ENCODE measurements at places on chromosomes 6 and 20. TPM values are rescaled to one million over a fixed set of nuclear protein-coding genes. Genes with fewer than 3 reads are reported as not detected.

DNA sequence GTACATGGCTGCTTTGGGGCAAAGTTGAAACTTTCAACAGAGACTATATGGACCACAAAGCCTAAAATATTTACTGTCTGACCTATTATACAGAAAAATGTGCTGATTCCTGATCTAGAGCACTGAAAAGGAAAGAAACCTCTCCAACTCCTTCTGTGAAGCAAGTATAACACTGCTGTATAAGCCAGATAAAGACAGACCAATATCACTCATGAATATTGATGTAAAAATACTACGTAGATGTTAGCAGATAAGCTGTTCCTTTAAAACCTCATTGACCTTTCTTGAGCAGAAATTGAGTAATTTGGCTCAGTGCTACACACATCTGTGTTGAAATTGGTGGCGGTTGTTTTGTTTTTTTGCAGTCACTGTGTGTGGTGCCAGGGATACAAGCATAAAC is 69.9 kb upstream of the HDAC2 start:
- no peaks in the 10 kb centered on the region for H3K36me3 ChIP-seq
- H3K4me3 ChIP-seq = no peak overlapping the region
- H3K27me3 ChIP-seq = no peaks in the 10 kb centered on the region

GRCh38 chr6:138690975-138691594 is 82.5 kb upstream of the CCDC28A start:
- no peaks in the 10 kb centered on the region for H3K36me3 ChIP-seq
- no peak overlapping the region for H3K4me3 ChIP-seq
- no peak for DNase-seq
- no peak overlapping the region for H3K27ac ChIP-seq
- no peaks in the 10 kb centered on the region for H3K4me1 ChIP-seq

DNA sequence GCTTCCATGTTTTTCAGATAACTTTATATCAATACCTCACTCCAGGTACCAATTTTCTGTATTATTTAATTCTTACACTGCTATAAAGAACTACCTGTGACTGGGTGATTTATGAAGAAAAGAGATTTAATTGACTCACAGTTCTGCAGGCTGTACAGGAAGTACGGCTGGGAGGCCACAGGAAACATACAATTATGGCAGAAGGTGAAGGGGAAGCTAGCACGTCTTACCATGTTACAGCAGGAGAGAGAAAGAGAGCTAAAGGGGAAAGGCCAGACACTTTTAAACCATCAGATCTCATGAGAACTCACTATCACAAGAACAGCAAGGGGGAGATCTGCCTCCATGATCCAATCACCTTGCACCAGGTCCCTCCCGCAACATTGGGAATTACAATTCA is 119.1 kb upstream of the BMP5 start:
- no peaks in the 10 kb centered on the region for H3K36me3 ChIP-seq
- H3K27ac ChIP-seq = no peak overlapping the region
- H3K4me1 ChIP-seq = no peaks in the 10 kb centered on the region
- H3K4me3 ChIP-seq = no peak overlapping the region

GRCh38 chr6:92369309-92369708 is 1050.0 kb downstream of the EPHA7 start:
- DNase-seq = no peak
- no peaks in the 10 kb centered on the region for H3K4me1 ChIP-seq
- no peak overlapping the region for H3K27ac ChIP-seq
- no peaks in the 10 kb centered on the region for H3K27me3 ChIP-seq
- no peak overlapping the region for H3K4me3 ChIP-seq
- H3K36me3 ChIP-seq = no peaks in the 10 kb centered on the region

- no peaks in the 10 kb centered on the region for H3K36me3 ChIP-seq
- no peaks in the 10 kb centered on the region for H3K4me1 ChIP-seq
- no peaks in the 10 kb centered on the region for H3K27me3 ChIP-seq
- H3K4me3 ChIP-seq = no peak overlapping the region
Observed at GRCh38 chr6:7992002-7992815, 72.0 kb downstream of the BLOC1S5 start.

GRCh38 chr6:225121-225721 is 67.1 kb upstream of the DUSP22 start:
- no peaks in the 10 kb centered on the region for H3K27me3 ChIP-seq
- no peak for DNase-seq
- no peak overlapping the region for H3K4me3 ChIP-seq
- H3K27ac ChIP-seq = no peak overlapping the region
- H3K36me3 ChIP-seq = no peaks in the 10 kb centered on the region

DNA sequence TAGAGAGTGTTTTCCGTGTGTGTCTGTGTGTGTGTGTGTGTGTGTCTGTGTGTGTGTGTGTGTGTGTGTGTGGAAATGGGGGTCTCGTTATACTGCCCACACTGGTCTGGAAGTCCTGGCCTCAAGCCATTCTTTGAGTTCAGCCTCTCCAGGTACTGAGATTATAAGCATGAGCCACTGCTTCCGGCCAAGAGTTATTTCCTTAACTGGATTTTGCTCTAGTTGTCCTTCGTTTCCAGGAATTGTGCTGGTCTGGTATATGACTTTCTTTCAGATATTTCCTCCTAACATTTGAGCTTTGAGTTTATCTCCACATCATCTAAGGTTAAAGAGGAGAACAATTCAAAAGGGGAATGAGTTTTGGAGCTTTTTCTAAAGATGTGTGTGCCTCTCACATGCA is 124.8 kb downstream of the SH3BGRL2 start:
- H3K27ac ChIP-seq = no peak overlapping the region
- no peak overlapping the region for H3K4me3 ChIP-seq

GRCh38 chr20:11128220-11128718 is 454.5 kb upstream of the JAG1 start:
- no peak overlapping the region for H3K27ac ChIP-seq
- DNase-seq = no peak
- H3K36me3 ChIP-seq = no peaks in the 10 kb centered on the region
- H3K4me1 ChIP-seq = no peaks in the 10 kb centered on the region
- no peak overlapping the region for H3K4me3 ChIP-seq
- no peaks in the 10 kb centered on the region for H3K27me3 ChIP-seq

DNA sequence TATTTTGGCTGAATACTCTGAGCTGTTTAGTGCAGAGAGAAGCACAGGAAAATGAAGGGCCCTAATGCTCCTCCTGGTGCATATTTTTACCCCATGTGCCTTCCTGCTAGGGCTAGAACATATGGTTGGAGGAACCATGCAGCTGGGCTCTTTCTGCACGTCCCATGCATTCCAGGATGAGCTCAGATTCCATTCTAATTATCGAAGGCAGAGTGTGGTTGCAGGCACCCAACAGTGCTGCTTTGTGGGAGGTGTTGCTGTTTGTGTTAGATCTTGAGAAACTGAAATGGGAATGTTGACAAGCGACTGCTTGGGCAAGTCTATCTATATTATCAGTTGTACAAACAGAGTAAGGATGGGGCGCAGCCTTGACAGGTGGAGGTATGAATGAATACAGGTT is 419.5 kb downstream of the DHX35 start:
- H3K36me3 ChIP-seq = no peaks in the 10 kb centered on the region
- H3K27ac ChIP-seq = no peak overlapping the region
- no peak overlapping the region for H3K4me3 ChIP-seq
- no peaks in the 10 kb centered on the region for H3K27me3 ChIP-seq

DNA sequence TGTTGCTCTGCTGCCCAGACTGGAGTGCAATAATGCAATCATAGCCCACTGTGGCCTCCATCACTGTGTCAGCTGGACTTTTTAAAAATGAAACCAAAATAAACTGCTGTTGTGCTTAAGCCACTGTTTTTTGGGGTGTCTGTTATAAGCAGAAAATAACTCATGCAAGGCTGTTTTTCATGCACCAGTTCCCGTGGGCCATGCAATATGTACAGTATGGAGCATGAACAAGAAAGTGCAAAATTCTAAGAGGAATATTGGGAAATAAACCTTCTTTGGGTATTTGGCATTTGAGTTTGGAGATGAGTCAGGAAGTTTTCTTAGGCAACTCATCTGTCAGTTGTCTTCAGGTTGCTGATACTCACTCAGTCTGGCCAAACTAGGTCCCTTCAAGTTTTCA is 14.9 kb upstream of the ZFAND3 start:
- H3K27me3 ChIP-seq = no peaks in the 10 kb centered on the region
- no peaks in the 10 kb centered on the region for H3K36me3 ChIP-seq
- H3K4me3 ChIP-seq = no peak overlapping the region
- H3K27ac ChIP-seq = no peak overlapping the region
- H3K4me1 ChIP-seq = peaks cover 3% of the 10 kb centered on the region

DNA sequence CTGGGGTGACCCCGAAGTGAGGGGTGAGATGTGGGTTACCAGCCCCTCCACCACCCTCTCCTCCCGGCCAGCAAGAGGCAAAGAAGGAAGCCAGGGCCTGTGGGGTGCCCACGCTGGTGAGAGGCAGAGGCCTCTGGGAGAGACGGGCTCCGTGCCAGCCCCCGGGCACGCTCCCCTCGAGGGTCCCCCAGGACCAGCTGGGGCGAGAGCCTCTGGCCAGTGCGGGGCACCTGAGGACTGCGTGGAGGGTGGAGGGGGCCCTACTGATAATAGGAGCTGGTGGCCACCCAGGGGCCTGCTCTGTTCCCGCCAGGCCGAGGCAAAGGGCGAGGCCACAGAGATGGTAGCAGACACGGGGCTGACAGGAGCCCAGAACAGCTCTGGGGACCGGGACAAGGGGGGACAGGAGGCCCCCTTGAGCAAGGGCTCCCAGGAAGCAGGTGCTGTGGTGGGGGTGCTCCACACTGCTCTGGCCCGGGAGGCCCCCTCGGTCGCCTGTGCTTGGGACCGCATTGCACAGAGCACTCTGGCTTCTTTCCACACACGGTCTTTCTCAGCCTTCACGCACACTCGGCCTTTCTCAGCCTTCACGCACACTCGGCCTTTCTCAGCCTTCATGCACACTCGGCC is 226.9 kb downstream of the TTLL2 start:
- no peaks in the 10 kb centered on the region for H3K36me3 ChIP-seq
- H3K4me3 ChIP-seq = no peak overlapping the region
- no peaks in the 10 kb centered on the region for H3K27me3 ChIP-seq
- peaks cover 36% of the 10 kb centered on the region for H3K4me1 ChIP-seq

The DEFB132 gene
- total RNA-seq = not detected

The SLC13A3 gene
- total RNA-seq = 3.2 TPM

The DEFB119 gene
- 549 TPM for total RNA-seq

The SCRT2 gene
- total RNA-seq = 0.39 TPM

The CLDN20 gene
- total RNA-seq = not detected

The TNFRSF6B gene
- 26.2 TPM for total RNA-seq

The NKAIN4 gene
- total RNA-seq = 4.7 TPM

The TPX2 gene
- total RNA-seq = 39.7 TPM

The CEP250 gene
- 54.5 TPM for total RNA-seq
